ENCODE measurements at places on chromosomes 11 and 22.
A peak's percentile ranks its signal among the peaks of the same experiment; 100 is the strongest.

GRCh38 chr11:107619926-107620325 is 29.0 kb downstream of the ELMOD1 start:
- DNase-seq, result no peak

DNA sequence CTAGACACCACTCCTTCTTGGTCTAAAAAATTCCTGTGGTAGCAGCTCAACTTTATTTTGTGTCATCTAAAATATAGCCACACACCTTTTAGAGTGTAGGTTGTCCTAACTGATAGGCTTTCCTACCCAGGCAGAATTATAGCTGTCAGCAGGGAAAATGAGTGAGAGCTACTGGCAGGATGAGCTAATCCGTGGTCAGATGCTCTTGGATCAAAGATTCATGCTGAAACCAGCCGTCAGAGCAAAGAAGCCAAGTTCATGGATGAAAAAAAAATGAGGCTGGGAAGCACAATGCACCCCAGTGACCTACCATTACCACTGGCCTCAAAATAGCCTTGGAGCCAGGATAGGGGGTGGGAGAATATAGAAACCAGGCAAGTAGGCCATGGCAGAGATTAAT is 113.1 kb upstream of the BLID start:
- DNase-seq, result no peak

DNA sequence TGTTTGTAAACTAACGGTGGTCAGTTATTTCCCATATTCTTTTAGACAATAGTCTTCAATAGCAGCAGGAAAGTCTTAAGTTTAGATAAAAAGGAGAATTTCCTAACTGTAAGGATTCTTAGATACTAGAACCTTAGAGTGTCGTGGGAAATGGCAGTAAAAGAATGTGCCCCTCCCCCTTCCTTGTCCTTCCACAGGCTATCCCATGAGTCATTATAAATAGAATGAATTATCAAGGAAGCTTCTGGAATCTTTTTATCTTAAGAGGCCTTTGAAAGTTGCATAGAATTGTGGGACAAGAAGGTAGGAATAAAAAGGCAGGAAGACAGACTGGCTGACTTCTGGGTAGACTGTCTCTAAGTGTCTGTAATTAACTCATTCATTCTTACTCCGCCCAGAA is 165.2 kb upstream of the TBCEL start:
- DNase-seq, result no peak

GRCh38 chr11:128802358-128802981 is 64.6 kb downstream of the KCNJ1 start:
- DNase-seq, result peak; percentile 5

DNA sequence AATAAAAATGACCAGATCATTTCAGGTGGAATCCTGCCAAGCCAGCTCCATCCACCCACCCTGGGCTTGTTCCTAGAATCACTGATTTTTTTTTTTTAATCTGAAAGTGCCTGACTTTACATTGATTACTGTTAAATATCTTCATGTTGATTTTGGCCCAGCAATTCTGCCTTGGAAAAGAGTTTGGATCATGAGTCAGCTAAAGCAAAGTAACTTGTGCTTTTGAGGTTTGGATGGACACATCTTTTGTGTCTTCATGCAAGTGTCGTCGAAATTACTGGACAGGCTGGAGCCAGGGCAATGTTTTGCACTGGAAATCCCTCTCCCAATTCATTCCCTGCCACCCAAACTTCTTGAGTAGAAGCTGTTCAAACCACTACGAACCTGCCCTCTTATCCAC is 164.0 kb upstream of the SYT13 start:
- DNase-seq, result no peak

DNA sequence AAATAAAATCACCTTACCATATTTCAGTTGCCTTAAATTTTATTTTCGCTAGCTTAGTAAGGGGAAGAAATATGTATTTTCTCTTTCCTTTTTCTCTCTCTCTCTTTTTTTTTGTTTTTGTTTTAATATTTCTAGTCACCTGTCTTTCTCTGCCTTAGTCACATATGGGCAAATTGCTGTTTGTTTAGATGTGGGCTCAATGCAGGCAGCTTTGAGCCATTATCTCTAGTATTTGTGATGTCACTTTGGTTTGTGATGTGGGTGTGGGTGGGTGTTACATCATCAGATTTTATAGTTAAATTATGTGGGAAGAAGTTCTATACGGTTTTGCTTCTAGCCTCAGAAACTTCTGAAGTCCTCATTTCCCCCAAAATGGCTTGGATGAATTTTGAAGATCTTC is at the start of gene C22orf31:
Gene C22orf31, minus strand, starts transcription at position 59 of the 400 bp plus-strand sequence. Its CDS starts 39 bp downstream, at position 20.
- DNase-seq, result no peak

DNA sequence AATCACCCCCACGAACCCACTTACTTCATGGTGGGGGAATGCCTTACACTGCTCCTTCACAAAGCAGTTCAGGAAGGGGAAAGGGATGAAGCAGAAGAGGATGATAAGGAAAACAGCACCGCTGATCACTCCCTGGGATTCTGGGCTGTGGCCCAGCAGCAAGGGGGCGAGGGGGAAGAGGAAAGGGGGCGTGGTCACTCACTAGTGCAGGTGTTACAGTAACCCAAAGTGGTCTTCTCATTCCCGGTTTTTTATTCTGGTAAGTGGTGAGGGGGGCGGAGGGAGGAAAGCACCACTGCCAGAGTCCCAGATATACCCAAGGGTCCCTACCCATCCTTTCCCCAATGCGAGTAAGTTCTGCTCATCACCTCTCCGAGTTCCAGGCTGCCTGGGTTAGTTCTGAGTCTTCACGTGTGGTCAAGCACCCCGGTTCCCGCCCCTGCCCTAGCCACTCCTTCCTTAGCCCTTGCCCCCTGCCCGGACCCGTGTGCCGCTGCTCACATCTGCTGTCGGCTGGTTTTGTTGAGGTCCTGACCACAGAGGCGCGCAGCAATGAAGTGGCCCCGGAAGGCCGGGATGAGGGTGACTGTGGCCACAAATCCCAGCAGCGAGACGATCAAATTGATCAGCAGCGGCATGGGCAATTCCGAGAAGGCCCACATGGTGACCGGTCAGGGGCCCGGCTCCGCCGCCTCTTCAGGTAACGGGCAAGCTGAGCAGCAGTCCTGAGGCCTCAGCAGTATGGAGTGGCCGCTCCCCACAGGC is 477 bp downstream of the DPAGT1 start:
- DNase-seq, result no peak

Data from NCI-H2081 treated with DMSO at 0.1 percent for 48 hours (cell line).